G401 (cell line): ENCODE measurements at places on chromosomes 4 and X.

- no peak for DNase-seq
Observed at GRCh38 chr4:158817562-158818296, 48.9 kb downstream of the FNIP2 start.

DNA sequence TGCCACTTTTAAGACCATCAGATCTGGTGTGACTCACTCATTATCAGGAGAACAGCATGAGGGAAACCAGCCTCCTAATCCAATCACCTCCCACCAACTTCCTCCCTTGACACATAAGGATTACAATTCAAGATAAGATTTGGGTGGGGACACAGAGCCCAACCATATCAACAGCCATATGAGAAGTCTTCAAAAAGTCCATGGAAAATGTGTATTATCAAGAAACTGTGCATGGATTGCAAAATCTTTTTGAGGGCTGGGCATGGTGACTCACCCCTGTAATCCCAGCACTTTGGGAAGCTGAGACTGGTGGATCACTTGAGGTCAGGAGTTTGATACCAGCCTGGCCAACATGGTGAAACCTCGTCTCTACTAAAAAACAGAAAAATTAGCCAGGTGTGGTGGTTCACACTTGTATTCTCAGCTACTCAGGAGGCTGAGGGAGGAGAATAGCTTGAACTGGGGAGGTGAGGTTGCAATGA is 17.8 kb upstream of the RPL39 start:
- DNase-seq = no peak

GRCh38 chrX:106742193-106742592 is 15.7 kb downstream of the RNF128 start:
- no peak for DNase-seq

DNA sequence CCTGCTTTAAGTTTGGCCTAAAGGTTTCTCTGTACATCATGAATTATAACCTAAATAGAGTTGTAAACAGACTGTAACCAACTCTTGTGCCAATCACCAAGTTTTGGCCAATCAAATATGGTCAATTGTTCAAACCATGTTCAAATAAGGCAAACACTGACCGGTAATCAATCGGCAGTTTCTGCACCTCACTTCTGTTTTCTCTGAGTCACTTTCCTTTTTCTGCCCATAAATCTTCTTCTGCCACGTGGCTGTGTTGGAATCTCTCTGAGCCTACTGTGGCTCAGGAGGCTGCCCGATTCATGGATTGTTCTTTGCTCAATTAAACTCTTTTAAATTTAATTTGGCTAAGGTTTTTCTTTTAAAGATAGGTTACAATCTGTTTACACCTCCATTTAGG is 16.5 kb upstream of the ENPP6 start:
- no peak for DNase-seq

DNA sequence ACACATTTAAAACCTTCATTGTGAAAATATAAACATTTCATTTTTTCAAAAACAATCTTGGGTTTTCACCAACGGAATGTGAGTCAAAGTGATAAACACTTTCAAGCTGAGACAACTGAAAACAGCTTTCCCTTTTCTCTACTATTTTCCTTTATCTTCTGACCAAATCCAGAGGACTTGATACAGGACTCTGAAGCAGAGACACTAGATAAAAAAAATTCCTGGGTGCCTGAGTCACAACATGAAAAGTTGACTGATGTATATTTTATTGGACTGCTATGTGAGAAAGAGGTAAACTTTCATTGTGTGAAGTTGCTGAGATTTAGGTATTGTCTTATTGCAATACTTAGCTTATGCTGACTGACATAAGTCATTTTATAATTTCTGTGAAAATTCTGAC is 411.2 kb downstream of the SPOCK3 start:
- no peak for DNase-seq

- no peak for DNase-seq
Observed at GRCh38 chr4:76386566-76387305, 34.2 kb downstream of the CCDC158 start.

DNA sequence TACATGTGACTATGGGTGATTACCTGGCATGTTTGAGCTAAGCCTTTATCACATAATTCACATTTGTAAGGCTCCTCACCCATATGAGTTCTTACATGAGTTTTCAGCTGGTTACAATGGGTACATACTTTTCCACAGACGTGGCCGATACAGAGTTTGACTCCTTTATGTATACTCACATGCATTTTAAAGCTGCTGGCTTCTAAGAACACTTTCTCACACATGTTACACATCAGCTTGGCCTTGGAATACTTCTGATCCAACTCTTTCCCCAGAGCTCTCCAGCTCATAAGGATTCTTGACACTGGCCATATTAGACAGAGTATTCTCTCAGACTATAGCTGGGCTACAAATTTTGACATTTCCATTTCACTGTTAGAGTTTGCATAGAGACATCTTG is 66.3 kb downstream of the TAB3 start:
- DNase-seq = no peak

- no peak for DNase-seq
Observed at GRCh38 chr4:94302191-94302590, 40.4 kb downstream of the HPGDS start.

DNA sequence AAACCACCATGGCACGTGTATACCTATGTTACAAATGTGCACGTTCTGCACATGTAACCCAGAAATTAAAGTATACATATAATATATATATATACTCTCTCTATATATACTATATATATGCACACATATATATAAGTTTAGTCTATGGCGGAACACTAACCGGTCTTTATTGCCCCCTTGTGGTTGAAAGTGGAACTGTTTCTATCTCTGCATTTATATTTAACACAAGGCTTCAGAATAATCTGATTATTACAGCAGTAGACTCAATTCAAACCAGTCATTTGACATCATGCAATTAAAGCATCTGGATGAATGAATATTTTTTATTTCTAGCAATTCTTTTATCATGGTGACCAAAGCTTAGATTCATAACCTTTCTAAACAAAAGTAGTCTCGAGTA is 14.6 kb downstream of the RAB9B start:
- peak; percentile 60 for DNase-seq

- no peak for DNase-seq
Observed at GRCh38 chr4:108168671-108169523, at the start of gene LEF1. Gene LEF1, minus strand, starts transcription at chr4:108168932. Its CDS starts 1,165 bp downstream, at chr4:108167767.

DNA sequence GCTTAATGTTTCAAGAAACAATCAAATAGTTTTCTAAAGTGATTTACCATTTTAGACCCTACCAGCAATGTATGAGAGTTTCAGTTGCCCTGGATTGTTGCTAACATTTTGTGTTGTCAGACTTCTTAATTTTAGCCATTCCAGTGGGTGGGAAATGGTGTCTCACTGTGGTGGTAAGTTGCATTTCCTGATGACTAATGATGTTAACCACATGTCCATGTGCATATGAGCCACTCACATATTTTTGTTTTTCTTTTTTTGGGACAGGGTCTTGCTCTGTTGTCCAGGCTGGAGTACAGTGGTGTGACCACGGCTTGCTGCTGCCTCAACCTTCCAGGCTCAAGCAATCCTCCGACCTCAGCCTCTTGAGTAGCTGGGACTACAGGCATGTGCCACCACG is 48.3 kb downstream of the MED28 start:
- DNase-seq = no peak

GRCh38 chrX:68383540-68383939 is 49.8 kb downstream of the OPHN1 start:
- no peak for DNase-seq

- DNase-seq = no peak
Observed at GRCh38 chr4:115781528-115782146, 668.2 kb upstream of the NDST4 start.

- DNase-seq = no peak
Observed at GRCh38 chrX:39820938-39821708, 276.6 kb downstream of the BCOR start.

- no peak for DNase-seq
Observed at GRCh38 chr4:5912614-5913019, 19.7 kb upstream of the CRMP1 start.

- DNase-seq = peak; percentile 58
Observed at GRCh38 chr4:89720981-89721380, 116.0 kb downstream of the SNCA start.

GRCh38 chr4:26039639-26040359 is 125.8 kb downstream of the SMIM20 start:
- DNase-seq = no peak

GRCh38 chr4:159446266-159446976 is 343.5 kb downstream of the RAPGEF2 start:
- peak; percentile 72 for DNase-seq

GRCh38 chrX:26845056-26845455 is 618.1 kb downstream of the PPP4R3C start:
- no peak for DNase-seq

GRCh38 chr4:78370631-78371372 is 180.8 kb upstream of the ANXA3 start:
- DNase-seq = no peak

DNA sequence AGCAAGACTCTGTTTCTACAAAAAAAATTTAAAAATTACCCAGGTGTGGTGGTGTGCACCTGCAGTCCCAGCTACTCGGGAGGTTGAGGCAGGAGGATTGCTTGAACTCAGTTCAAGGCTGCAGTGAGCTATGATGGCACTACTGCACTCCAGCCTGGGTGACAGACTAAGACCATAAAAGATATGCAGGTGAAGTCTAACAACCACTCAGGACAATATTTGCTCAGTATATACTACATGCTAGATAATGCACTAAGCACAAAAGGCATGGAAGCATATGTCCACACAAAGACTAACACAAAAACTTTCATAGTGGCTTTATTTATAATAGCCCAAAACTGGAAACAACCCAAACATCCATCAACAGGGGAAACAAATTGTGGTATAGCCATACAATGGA is 57.7 kb upstream of the TXK start:
- no peak for DNase-seq

DNA sequence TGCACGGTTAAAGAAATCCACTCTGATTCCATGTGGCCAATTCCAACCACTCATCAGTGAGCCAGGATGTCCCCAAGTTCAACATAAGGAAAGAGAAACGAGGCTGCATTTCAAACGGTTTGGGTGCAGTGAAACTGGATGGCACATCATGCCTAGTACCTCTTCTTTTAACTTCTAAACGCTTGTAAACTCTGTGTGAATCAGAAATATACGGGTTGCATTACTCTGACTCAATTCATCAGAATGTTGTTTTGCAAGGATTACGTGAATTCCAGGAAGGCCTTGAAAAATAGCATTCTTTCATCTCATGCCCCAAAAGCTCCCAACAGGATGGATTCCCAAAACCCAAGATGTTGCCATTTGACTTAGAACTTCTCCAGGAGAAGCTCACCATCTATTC is 270.4 kb downstream of the LDB2 start:
- no peak for DNase-seq

DNA sequence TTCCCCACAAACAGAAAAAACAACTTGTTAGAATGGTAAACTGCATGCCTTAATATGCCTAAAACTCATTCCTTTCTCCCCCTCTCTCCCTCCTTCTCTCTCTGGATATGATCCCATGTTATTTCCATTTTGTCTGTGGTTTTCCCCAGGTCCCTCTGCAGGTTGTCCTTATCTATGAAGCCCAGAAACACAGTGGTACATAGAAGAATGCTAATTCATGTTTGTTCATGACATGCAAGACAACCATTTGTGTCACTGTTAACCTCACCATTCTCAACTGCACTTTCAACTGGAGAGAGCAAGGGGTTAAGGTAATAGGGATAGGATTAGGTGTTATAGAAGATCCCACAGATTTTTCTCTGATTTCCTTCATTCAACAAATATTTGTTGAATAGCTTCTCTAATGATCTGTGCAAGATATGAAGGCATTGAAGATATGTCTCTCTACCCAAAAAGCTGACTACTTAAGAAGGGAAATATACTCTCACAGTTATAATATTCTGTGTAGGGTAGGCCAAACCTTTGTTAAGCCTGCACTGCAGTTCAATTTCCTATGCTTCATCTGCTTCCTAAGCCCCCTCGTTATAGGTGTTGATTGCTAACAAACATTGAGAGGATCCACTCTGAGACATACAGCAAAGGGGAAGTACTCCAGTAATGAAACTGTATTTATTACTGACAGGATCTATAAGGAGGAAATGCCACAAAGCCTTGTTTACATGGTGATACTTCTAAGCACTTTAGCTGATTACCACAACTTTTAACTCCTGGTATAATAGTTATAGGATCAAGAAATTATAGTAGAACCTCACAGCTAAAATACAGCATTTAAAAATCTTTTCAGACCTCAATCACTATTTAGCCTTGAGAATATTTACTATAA is 96.1 kb downstream of the FRYL start:
- DNase-seq = no peak

DNA sequence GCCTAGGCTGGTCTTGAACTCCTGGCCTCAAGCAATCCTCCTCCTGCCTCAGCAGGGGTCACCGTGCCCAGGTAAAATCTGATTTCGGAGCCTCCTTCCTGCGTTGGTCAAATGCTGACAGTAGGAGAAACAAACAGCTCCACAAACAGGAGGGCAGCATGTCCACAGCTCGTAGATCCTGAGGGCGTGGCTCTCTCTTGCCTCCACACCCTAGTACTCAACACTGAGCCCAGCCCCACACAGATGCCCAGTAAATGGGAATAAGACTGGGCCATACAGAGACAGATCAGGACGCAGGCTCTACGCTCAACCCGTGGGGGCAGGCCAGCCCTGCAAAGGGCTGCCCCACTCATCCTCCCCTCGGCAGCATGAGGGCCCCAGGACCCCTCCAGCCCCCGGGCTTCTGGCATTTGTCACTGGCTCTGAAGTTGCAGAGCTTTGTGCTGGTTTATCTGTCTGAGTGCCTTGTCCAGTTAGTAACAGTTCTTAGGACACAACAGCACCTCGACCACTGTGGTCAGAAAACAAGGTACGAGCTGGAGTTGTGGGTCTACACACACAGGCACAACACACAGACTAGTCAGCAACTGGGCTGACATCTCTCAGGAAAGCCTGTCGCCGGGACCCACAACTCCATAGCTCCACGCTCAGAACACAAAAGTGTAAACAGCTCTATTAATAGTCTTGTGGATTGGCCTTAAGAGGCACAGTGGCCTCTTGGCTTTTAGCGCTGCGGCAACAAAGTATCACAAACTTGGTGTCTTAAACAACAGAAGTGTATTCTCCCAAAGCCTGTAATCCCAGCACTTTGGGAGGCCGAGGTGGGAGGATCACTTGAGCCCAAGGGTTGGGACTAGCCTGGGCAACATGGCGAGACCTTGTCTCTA is 5.2 kb downstream of the TNIP2 start:
- DNase-seq = no peak

DNA sequence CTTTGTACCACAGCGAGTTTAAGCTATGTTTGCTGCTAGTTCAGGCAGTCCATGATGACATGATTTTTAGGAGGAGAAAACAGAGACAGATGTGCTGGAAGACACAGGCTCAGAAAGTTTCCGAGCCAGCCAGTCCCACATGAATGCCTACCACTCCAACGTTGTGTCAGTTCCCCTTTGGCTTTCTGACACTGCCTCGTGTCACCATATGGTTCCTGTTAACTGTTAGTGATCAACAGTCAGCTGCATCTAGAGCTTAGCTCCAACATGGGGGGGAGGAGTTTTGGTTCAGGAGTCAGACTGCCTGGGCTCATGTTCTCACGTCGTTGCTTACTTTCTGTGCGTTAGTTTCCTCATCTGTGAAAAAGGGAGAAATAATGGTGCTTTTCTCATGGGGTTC is 343.7 kb downstream of the MID1IP1 start:
- no peak for DNase-seq

GRCh38 chrX:74593593-74593992 is 20.8 kb downstream of the RLIM start:
- DNase-seq = no peak

GRCh38 chr4:164734484-164734883 is 19.4 kb upstream of the SMIM31 start:
- no peak for DNase-seq

- no peak for DNase-seq
Observed at GRCh38 chrX:16204538-16204937, 37.3 kb downstream of the MAGEB17 start.
